ENCODE measurements at places on chromosomes 6 and 20.

GRCh38 chr20:2797136-2797983, 3.1 kb downstream of the CPXM1 start:
- DNase-seq = no peak

DNA sequence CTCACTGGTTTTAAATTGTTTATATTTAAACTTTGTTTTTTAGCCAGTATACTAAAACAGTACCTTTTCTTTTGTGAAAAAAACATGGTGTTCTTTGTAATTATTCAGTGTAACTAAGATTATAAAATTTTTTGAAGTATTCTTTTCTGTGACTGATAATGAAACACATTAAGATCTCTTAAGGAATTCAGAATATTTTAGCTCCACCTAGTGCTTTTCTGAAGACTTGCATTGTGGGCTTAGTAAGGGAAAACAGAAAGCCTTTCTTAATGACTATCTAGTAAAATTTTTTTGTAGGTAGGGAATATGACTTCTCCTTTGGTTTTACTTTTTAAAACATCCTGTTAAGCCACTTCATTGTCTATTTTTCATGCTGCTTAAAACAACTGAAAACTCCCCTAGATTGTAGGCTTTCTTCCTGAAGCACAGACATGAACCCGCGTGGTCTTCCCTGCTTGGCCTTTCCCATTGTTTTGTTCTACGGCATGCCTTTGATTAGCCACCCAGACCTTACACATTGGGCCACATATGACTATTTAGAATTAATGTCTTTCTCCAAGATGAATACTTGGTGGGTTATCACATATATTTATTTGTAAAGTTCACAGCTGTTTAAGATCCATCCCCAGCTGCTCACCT, 72.1 kb downstream of the AFDN start:
- no peak for DNase-seq

DNA sequence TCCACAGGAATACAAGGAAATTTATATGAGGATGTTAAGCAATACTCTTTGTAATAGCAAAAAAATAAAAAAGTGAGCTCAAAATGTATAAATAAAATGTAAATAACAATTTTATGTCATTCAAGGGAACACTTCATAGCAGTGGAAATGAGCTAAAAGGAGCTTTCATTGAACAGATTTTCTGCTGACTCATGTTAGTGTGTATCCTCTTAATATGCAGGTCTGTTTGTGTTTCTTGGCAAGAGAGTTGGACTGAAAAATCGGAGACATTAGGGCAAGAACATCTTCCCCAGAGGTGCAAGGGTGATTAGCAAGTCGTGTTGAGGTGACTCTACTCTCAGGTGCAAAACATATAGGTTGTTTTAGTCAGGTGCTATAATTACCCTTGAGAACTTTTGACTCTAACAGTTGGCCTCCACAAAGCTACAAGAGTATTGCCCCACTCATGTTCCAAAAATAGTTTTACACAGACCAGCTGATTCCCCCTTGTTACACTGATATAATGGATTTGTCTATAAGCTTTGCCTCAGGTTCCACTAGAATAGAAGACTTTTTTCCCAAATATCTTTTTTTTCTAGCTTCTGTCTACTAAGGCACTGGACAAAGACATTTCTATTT, 702.9 kb downstream of the TENT5A start:
- DNase-seq = no peak

GRCh38 chr20:33316343-33316742, 33.3 kb downstream of the BPIFB1 start:
- DNase-seq = no peak

All from activated CD8-positive, alpha-beta memory T cell treated with anti-CD3 and anti-CD28 coated beads for 48 hours (primary cell).